ENCODE measurements at places on chromosomes 16 and 17.

DNA sequence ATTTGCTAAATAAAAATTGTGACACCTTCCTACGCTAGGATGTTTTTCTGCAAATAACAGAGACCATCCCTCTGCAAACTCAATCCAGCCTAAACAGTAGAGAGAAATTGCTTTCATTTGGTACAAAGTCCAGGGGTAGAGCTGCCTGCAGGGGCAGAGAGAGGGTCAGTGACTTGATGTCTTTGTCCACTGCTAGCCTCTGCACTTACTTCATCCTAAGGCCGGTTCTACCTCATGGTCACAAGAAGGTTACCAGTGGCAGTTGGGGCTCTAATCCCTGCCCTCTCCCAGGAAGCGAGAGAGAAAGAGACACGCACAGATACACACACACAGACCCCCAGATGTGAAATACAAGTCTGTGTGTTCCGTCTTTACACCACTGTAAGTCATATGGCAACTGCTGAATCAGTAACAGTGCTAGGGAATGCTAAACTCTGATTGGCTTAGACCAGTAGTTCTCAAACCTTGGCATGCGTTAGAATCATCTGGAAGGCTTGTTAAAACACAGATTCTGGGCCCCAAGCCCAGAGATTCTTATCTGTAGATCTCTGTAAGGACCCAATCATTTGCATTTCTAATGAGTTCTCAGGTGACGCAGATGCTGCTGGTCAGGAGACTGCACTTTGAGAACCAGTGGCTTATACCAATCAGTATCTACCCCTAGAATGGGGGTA, 13.1 kb upstream of the LPCAT2 start:
- DNase-seq = no peak

GRCh38 chr16:49890876-49891275, 35.0 kb upstream of the ZNF423 start:
- DNase-seq = no peak

DNA sequence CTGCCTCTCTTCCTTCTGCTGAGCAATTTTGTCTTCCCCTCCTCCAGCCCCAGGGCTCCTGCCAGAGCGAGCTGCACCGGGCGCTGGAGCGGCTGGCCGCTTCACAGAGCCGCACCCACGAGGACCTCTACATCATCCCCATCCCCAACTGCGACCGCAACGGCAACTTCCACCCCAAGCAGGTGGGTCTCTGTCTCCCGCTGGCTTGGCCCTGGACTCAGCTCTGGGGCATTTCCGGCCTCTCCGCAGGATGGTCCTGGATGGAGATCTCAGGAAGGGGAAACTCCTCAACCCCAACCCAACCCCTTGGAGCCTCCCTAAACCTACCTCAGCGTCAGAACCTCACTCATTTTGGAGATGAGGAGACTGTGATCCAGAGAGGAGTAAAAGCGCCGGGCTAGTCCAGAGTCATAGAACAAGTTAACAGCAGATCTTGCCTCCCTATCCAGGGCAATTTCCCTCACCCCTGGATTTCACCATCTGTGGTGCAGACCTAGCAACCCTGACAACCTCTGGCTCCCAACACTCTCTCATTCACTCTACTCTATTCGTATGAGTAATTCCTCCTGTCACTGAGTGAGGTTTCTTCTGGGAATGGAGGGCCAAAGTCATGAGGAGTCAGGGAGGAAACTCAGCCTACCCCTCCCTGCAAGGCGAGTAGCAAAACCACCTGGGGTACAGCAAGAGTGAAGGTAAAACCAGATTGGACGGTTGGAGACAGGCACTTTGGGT, 10.8 kb downstream of the IGFBP4 start:
- DNase-seq = no peak

DNA sequence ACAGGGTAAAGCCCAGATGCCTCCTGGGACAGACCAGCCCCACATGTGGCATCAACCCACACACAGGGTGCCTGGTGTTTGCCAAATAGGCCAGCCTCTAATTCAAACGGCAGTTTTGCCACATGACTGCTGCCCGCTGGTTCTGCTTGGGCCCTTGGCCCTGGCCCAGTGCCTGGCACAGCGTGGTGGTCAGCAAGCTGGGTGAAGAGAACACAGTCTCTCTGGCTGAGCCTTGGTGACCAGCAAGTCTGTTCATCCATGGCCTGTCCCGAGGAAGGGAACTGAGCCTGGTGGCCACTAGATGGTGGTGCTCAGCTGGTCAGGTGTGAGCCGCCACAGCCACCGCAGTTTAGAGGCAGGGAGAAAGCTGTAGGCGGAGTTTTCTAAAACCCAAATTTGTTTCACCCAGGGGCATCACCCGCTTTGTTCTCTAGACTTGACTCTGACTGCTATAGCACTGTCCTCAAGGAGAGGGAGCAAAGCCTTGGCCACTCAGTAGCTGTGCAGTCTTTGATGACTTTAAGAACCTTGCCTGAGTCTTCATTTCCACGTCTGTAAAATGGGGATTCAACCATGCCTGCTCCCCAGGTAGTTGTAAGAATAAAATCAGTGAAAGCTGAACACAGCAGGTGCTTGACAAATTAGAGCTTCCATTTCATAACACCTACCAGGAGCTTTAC, 4.7 kb upstream of the GFAP start:
- peak; percentile 30 for DNase-seq

Measured in NCI-H2081 treated with DMSO at 0.1 percent for 48 hours (cell line).